ENCODE measurements at places on chromosomes 3 and 15.

- no peak for DNase-seq
Measured at GRCh38 chr3:59286791-59287531, 237.1 kb upstream of the CFAP20DC start.

DNA sequence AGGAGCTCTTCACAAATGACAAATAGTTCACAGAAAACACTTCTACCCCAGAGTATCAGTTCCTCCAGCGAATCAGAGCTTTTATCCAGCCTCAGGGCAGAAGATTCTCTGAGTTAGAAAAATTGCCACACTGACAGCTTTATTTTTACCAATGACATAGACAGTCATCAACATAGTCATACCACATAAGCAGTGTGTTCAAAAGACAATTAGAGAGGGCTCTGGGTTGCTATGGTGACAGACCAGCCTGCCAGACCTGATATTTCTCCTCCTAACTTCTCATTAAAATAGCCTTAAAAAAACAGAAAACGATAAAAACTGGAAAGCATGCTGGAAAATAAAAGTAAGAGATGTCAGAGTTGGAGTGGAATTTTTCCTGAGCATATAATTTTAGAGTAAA is 45.9 kb upstream of the COL6A5 start:
- no peak for DNase-seq

DNA sequence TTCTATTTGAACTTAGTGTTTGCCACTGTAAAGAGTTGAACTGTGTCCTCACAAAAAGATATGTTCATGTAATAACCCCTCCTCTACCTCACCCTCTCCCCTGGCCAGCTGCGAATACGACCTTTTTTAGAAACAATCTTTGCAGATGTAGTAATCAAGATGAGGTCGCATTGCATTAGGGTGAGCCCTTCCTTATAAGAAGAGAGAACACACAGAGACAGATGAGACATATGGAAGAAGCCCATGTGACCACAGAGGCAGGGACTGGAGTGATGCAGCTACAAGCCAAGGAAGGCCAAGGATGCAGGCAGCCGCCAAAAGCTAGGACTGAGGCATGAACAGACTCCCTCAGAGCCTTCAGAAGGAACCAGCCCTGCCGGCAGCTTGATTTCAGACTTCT is 27.6 kb downstream of the GPR176 start:
- DNase-seq = no peak

DNA sequence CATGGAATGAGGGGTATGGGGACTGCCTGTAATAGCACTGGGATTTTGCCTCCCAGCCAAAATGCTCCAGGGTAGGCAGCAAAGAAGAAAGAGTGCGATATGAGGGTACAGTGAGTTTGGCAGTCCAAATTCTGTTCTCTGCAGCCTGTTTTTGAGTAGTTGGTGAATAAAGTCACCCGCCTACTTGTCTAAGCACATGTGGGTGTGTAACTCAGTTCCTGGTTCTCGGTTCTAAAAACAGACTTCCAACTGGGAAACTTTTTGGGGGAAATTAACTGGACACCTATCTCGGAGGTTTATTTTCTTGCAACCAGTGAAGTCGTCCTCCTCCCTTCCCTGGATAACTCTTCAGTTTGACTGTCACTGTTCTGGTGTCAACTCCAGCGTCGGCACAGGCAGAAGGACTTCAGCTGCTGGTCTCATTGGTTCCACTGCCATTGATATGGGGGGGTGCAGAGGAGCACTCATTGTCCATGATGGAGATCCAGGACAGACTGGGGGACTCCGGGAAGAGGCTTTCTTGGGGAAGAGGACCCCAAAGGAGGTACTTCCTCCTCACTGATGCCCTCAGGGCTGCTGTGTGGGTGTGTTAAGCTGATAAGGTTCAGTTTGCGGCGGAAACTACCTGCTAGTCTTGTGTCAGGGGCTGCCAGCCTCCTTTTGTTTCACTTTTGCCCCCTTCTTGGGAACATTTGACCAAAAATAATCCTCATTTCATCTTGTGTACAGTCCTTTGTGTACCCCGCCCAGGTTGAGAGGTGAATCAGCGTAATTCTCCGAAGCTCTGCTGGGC is 13.2 kb downstream of the GHRL start:
- no peak for DNase-seq

GRCh38 chr15:64775551-64776401 is at the start of gene RBPMS2:
TSS of gene RBPMS2 (minus strand) at chr15:64775589. CDS start at chr15:64775319, 270 bp downstream.
- no peak for DNase-seq

- DNase-seq = no peak
Measured at GRCh38 chr15:74034206-74034755, 39.8 kb downstream of the PML start.

- DNase-seq = no peak
Measured at GRCh38 chr15:66953523-66954229, 111.7 kb upstream of the SMAD3 start.

DNA sequence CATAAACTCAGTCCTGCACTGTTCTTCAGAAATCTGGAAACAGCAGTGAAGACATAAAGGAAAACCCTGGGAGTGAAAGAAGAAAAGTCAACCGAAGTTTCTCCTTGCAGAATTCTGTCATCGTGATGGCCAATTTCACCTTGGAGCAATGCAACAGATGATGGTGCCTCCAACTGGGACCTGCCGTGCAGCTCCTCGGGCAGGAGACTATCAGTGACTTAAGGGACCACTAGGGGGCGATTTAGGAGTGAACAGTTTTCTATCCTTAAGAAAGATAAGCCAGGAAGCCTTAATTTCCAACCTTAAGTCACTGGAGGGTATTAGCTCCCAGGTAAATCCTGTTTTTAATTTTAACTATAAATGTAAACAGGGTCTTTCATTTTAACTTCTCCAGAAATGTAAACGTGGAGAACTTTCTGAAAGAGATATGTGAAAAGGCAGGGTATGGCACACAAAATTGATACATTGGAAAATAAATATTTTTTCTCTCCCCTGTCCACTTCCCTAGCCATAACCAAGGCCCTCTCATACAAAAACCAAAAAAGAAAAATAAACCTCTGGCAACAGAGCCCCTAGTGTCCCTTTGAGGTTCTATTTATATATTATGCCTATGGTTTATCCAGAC is 116.3 kb downstream of the PDZRN3 start:
- no peak for DNase-seq

DNA sequence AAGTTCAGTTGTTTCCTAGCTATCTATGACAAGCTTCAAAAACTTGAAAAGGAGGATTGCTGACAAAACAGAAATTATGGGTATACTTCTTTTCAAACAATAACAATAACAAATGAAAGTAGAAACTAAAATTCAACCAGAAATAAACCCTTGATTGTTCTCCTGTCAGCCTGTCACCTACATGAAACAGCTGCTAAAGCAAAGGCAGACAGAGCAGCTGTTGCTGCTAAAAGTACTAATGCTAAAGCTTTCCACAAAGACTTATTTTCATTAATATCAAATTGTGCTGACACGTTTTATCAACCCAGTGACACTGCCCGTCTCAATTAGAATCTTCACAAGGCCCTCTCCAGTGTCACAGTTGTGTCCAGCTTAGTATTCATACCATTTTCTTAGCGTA is 533.2 kb upstream of the GBE1 start:
- DNase-seq = no peak

DNA sequence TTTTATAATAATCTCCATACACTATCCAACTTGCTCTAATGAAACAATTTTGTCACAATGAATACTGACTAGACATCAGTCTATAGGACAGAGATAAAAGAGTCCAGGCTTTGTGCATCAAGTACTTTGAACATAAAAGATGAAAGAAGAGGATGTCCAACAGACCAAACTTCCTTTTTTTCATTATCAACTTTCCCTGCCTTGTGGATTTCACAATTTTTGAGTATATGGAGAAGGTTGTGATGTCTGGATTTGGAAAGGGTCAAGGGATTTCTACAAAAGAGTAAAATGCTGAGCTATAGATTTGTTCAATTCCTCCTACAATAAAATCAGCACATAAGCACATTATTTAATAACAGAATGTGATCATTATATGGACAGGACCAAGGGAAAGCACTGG is 25.7 kb downstream of the CD47 start:
- DNase-seq = no peak

- no peak for DNase-seq
Measured at GRCh38 chr15:42741710-42742109, 4.8 kb upstream of the CDAN1 start.

GRCh38 chr15:75062706-75063105 is 39.3 kb downstream of the PPCDC start:
- no peak for DNase-seq

- DNase-seq = no peak
Measured at GRCh38 chr3:53221827-53222182, 34.0 kb downstream of the TKT start.

DNA sequence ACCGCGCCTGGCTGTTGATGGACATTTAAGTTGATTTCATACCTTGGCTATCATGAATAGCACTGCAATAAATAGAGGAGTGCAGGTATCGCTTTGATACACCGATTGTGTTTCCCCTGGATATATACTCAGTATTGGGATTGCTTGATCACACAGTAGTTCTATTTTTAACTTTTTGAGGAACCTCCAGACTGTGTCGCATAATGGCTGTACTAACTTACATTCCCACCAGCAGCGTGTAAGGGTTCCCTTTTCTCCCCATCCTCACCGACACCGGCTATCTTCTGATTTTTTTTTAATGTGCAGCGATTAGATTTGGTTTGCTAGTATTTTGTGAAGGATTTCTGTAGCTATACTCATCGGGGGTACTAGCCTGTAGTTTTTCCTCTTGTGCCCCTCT is 16.0 kb downstream of the RUBCN start:
- DNase-seq = no peak

- no peak for DNase-seq
Measured at GRCh38 chr3:126935756-126936509, 47.0 kb upstream of the PLXNA1 start.

DNA sequence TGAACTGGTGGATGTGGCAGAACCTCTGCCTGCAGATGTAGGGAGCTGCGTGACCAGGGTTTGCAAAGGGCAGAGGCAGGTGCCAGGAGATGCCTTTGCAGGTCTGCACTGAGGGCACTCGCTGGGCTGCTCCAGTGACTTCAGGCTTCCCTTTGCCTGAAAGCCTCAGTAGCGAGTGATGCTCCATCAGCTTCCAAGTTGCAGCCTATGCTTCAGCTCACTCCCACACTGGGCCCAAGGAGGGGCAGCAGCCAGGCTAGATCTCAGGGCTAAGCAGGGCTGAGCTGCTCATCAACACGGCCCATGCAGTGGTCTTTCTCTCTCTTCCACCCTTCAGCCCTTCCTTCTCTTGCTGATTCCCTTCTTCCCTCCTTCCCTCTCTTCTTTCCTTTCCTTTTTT is 78.3 kb upstream of the RGMA start:
- no peak for DNase-seq

DNA sequence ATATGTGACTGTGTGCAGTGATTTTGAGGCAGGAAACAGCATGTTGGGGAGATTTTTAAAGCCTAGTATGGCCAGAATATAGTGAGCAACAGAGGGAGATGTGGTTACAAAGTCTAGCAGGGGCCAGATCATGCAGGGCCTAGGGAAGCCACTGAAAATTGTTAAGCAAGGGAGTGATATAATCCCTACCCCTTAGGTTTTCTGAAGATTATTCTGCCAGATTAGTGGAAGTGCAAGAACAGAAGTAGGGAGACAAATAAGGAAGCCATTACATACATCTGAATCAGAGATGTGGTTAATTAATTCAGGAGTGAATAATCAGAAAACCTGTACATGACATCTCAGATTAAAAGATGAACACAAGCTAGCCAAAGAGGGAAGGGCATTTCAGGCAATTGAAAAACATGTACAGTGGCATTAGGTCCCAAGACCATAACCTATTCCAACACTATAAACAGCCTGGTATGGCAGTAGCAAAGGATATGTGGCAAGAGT is 54.8 kb downstream of the MSL2 start:
- DNase-seq = no peak

- DNase-seq = no peak
Measured at GRCh38 chr3:9448071-9448470, 50.7 kb downstream of the SETD5 start.

DNA sequence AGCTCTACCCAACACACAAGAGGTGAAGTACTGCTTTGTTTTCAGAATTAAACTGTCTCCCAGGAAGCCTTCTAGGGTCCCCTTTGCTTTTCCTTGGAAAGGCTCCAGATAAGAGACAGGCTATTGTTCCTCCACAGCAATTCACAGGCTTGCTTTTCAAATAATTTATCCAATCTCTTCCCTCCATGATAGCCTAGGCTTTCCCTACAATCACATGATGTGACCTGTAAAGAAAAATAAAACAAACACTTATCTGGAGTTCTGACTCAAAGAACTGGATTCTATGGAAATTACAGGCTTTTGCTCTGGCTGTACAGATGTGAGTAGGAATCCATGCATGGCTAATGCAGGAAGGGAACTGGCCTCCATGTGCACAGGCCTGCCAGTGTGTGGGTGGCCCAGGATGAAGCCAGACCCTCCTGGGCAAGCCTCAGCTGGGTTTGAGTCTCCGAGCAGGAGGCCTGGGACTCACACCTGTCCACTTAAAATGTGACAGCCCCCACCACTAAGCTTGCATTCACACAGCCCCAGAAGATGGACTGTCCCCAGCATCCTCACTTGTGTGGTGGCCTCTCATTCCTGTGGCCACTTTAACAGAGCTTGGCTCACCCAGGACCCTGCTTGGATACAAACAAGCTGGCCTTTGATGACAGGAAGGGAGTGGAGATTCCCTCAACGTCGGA is 75.8 kb upstream of the LEKR1 start:
- no peak for DNase-seq

DNA sequence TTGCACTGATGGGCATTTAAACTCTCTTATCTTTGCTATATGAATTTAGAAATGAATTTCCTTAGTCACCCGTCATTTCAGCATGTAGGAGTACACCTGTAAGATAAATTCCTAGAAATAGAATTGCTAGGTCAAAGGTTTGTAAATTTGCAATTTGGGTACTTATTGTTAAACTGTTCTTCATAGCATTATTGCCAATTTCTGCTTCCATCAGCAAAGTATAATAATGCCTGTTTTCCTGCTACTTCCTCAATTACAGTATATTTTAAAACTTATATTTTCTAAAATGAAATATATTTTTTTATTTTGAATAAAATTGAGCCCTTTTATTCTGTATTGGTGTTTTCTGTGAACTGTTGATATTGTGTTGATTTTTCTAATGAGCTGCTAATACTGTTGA is 16.3 kb upstream of the MCF2L2 start:
- no peak for DNase-seq

- DNase-seq = no peak
Measured at GRCh38 chr3:64815195-64815631, 127.4 kb upstream of the ADAMTS9 start.

DNA sequence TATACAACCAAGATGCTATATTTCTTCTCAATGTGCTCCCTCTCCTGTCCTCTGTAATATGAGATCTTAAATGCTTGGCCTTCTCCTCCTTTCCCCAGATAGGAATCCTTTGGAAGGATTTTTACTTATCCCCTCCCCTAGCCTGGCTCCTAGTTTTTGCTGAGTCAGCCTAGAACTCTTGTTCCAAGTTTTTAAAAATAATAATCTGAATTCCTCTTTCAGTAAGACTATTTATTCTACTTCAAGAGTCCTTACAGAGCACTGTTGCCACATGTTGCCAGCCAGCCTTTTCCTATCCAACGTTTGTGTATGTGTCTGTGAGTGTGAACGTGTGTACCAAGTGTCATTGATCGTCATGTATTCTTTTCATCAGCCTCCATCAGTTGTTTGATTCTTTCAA is 11.0 kb upstream of the KCNMB2 start:
- DNase-seq = no peak

Measured in NCI-H1417 treated with DMSO at 0.1 percent for 48 hours (cell line).